ENCODE measurements at places on chromosomes 2 and 18.

- DNase-seq: no peak
Measured at GRCh38 chr2:96184188-96184587, 24.4 kb downstream of the STARD7 start.

DNA sequence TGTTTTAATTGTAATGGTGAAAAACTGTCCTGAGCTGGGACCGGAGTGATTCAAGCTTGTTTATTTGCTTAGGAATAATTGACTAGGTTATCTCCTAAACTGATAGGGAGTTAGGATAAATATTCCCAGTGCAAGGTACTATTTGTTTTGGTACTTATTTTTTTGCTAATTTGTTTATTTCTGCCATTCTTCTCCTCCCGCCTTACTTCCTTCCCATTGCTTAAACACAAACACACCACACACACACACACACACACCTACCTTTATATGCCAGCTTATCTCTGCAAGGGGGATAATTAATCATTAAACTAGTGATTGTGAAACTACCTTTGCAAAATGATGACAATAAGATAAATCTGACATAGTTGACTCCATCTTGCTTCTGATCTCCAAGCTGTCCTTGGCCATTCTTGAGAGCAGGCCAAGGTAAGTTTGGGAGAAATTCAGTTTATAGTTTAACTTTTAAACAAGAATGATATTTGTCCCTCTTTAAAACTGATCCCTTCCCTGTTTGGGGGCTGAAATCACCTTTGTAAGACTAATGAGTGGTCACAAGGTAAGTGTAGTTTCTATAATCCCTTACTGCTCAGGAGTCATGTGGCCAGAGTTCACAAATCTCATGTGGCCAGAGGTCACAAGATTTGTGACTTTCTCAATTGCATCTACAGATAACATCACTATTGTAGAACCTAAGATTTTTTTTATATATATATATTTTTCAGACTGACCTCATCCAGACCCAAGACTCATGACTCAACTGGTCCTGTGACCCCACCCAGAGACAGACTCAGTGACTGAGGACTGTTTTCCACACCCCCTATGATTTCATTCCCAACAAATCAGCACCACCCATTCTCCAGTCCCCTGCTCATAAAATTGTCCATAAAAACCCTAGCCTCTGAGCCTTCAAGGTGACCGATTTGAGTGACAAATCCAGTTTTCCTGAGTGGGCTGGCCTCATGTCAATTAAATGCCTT, 83.1 kb upstream of the LRRTM4 start:
- DNase-seq: no peak

DNA sequence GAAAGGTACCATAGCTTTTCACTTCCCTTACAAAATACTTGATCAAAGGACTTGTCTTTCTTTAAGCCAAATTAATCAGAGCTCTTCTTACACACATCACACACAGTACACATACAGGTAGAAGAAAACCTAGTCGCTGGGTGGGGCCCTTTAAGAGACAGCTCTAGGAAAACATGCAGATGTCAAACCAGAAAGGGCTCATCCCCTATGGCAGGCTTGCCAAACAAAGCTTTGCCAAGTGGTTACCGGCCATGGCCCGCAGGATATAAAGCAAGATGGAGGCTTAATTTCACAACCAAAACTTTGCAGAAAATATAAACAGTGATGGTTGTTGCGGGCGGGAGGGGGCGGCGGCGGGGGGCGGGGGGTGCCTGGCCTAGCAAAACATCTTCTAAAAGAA, 2156.0 kb upstream of the PIK3C3 start:
- DNase-seq: no peak

- DNase-seq: no peak
Measured at GRCh38 chr2:23555944-23556343, 171.0 kb downstream of the KLHL29 start.

DNA sequence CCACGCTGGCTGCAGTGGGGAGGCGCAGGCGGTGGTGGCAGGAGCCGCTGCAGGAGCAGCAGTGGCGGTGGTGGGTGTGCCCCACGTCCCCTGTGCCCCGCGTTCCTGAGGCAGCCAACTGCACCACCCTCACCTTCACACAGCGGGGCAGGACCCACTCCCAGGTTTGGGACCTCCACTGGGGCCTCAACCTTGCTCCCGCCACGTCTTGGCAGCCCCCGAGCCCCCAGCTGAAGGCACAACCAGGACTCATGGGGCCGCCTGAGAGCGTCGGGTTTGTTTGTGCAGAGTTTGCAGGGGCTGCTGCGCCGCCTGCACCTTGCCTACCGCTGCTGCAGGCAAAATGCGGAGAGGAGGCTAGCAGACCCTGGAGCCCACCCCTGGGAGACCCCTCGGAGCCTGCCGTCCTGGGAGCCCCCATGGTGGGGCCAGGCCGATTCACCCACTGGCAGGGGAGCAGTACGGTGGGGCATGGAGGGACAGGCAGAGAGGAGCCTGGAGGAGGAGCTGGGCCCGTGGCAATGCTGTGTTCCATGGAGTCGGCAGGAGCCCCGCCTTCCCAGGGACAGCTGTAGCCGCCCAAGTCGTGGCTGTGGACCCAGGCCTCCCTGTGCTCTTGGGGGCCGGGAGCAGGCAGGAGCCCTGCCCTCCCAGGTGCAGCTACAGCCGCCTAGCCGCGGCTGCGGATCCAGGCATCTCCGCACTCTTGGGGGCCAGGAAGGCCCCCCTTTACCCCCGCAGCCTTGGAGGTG, 14.7 kb upstream of the EML6 start:
- DNase-seq: no peak

DNA sequence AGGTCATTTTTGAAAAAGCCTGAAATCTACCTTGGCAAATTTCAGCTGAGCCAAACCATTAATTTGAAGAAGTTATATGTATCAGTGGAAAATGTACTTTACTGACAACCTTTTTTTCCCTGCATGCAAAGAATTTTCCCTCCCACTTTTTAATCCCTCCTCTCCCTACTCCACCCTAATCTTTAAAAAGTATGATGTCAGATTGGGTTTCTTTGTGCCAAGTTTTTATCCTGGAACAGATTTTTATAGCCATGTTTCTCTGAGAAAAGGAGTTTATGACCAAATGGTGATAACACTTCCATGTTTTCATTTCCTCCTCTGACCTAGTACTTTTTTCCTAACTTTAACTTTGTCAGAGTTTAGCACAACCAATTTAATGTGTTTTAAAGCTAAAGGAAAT, 250.3 kb upstream of the FOSL2 start:
- DNase-seq: no peak

GRCh38 chr2:167749660-167750059, 497.7 kb downstream of the STK39 start:
- no peak for DNase-seq

DNA sequence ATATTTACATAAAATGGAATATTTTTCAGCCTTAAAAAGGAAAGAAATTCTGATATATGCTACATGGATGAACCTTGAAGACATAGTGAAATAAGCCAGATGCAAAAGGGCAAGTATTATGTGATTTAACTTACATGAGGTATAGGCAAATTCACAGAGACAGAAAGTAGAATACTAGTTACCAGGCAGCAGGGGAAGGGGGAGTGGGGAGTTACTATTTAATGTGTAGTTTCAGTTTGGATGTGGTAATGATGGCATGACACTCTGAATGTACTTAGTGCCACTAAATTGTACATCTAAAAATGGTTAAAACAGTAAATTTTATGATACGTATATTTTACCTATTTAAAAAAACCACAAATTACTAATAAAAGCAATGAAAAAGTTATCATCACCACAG, 12.1 kb downstream of the METTL4 start:
- DNase-seq: no peak
